ENCODE measurements at places on chromosomes 1 and 21.

- no peak for DNase-seq
These were observed 28.0 kb upstream of the PRKAA2 start for GRCh38 chr1:56617141-56617540.

- DNase-seq: no peak
These were observed 45.1 kb upstream of the RGS2 start for GRCh38 chr1:192763756-192764155.

- DNase-seq: no peak
These were observed 15.6 kb downstream of the SLFNL1 start for GRCh38 chr1:41005876-41006275.

DNA sequence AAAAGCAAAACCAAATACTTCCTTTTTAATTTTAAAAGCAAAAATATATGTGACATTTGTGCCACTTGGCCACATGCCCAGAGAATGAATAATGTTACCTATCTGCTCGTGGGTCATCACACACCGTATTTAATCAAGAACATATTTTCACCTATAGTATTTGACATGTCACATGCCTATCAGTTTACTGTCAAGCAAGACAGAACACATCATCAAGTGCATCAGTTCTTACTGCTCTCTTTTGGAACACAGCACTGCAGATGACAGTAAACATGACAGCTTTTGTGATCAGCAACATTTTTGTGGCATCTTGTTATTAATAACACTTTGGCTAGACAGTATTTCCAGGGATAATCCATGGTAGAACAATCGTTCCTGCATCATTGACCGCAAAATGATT is 134.4 kb downstream of the LRRC7 start:
- no peak for DNase-seq

DNA sequence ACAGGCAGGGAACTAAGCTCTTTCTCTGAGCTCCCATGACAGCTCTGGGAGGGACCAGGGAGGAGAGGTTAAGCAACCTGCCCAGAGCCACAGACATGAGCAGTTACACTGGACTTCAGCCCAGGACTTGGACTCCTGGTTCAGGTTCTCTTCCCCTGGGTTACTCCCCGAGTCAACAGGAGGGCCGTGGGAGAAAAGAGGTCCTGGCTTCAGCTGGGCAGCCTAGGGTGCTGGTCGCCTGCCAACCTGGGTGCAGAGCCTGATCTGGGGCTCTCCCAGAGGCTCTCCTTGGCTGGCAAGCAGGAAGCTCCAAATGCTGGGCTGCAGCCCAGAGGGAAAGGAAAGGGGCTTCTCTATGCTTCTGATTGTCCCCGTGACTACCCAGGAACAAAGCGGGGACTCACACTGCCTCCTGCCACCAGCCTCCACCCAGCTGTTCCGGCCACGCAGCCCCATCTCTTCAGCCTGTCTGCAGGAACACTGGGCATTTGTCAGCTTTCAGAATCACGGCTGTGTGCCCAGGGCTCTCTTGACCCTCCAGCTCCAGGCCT is 141.8 kb downstream of the HIVEP3 start:
- DNase-seq: peak; percentile 80

- no peak for DNase-seq
These were observed 160.1 kb downstream of the SLC45A1 start for GRCh38 chr1:8477983-8478362.

DNA sequence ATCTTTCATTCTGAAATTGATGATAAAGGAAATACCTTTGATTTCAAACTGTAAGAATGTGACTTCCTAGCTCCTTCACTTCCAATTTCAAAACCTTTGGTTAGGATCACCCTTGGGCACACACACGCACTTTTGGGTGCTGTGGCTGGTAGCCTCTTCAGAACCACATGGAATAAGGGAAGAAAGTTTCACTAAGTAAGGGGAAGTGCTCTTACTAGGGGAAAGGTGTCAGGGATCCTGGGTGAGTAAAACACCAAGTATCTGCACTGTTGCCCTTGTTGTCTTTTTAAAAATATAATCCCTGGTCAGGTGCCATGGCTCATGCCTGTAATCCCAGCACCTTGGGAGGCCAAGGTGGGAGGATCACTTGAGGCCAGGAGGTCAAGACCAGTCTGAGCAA is 132.4 kb downstream of the SDCCAG8 start:
- no peak for DNase-seq

GRCh38 chr1:10593750-10594149 is 119.0 kb downstream of the PEX14 start:
- no peak for DNase-seq

GRCh38 chr1:173900427-173900826 is 16.7 kb downstream of the SERPINC1 start:
- DNase-seq: no peak

- no peak for DNase-seq
These were observed 30.5 kb upstream of the ACOT11 start for GRCh38 chr1:54517496-54517895.

DNA sequence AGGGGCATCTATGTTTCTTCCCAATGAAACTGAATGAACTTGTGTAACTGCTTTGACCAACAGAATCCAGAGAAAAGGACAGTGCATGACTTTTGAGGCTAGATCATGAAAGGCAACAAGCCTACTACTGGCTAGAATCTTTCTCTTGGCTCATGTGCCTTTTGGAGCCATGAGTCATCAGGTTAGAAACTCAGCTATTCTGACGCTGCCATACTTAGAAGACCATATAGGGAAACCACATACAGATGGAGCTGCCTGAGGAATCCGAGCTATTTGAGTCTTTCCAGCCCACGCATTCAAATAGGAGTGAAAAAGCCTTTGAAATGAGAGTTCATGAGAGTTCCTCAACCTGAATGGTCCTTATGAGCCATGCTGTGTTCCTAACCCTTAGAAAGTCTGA is 738.5 kb upstream of the CHRM3 start:
- no peak for DNase-seq

DNA sequence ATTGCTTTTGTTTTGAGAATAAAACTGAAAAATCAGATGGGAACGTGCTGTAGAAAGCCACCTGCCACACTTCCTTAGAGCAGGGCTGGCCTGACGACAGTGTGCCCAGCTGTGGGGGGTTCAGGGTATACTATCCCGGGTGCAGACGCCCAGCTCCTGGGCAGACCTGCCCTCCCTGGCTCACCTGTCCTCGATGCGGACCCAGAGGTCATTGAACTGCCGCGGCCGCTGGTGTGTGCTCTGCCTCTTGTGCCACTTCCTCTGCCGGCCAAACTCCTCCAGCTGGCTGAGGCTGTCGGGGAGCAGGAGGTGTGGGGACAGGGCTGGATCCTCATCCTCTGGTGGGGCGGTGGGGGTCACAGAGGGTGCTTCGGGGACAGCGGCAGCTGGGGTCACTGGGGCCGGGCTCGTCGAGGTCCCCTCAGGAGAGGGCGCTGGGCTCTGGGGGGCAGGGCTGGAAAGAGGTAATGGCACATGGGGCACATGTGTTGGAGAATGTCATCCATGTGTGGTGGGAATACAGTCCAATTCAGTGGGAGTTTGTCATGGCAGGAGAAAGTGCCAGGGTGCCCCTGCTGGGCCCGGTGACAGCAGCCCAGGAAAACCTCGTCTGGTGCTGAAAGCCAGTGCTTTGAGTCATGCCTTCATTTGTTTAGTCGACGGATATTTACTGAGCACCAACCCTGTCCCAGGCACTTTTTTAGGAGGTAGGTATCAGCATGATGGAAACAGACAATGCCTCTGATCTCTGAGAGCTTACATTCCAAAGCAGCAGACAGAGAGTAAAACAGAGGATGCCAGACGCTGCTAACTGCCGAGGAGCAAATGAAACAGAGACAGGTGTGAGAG is 222.0 kb downstream of the TRABD2B start:
- DNase-seq: no peak

DNA sequence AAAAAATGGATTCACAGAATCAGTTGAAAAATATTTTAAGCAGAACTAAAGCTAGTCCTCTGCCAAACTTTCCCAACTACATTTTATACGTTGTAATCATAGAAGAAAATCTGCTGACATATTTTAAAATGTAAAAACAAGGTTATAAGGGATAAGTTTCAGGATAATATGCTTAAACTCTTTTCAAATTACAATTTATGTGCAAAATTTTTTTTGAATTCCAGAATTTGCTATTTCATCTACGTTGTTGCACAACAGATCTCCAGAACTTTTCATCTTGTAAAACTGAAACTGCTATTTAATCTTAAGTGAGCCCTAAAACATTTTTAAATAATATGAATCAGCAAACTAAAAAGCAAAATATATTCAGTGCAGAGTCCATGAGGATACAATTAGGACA is 5.9 kb downstream of the EDEM3 start:
- DNase-seq: no peak

DNA sequence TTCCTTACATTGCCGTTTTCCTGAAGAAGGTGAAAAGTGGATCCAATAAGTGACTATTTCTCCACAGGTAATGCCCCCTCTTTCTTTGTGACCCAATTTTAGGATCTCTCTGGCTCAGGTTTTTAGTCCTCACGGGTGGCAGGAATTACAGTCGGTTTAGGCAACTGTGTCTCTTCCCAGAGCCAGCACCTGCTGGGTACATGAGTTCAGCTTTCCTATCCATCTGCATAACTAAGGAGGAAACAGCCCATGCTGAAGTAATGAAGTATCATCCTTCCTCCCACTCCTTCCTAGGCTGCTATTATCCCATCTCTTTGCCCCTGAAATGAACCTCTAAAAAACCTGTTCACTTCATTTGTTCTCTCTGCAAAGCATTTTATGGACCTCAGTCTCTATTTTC is 544.6 kb downstream of the NEGR1 start:
- DNase-seq: no peak

GRCh38 chr21:40372506-40372905 is 474.5 kb downstream of the DSCAM start:
- DNase-seq: no peak

- DNase-seq: peak; percentile 6
These were observed 131.8 kb upstream of the NGF start for GRCh38 chr1:115469703-115470476.

DNA sequence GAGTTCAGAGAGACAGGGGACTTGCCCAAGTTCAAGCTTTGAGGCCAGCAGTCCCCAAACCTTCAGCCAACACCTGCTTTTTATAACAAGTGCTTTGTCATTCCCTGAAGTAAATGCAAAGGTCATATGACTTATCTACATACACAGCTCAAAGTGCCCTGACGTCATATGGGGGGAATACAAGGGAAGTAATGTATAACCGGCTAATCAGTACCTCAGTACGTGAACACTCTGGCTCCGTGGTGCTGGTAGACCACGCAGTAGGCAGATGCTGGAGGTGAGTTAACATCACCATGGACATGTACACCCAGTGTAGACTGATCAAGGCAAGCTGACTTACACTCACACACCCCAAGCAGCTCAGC is 60.0 kb downstream of the BACE2 start:
- no peak for DNase-seq

GRCh38 chr1:235100194-235100772 is 28.4 kb downstream of the TOMM20 start:
- DNase-seq: no peak

DNA sequence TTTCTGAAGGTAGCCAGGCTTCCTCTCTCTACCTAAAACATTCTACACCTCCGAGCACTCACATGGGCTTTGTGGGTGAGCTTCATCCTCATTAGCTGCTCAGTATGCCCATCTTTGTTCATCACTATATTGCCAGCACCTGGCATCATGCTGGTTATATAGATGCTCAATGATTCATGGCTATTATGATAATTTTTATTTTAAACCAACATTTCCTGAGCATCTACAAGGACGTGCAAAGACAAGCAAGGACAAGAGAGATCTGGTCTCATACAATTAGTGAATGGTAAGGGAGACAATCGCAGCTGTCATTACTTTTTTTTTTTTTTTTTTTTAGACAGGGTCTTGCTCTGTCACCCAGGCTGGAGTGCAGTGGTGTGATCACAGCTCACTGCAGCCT is 11.3 kb upstream of the QSOX1 start:
- DNase-seq: no peak

GRCh38 chr1:170891872-170892271 is 43.5 kb upstream of the MROH9 start:
- no peak for DNase-seq

GRCh38 chr1:174040387-174040786 is 18.2 kb upstream of the RC3H1 start:
- no peak for DNase-seq

DNA sequence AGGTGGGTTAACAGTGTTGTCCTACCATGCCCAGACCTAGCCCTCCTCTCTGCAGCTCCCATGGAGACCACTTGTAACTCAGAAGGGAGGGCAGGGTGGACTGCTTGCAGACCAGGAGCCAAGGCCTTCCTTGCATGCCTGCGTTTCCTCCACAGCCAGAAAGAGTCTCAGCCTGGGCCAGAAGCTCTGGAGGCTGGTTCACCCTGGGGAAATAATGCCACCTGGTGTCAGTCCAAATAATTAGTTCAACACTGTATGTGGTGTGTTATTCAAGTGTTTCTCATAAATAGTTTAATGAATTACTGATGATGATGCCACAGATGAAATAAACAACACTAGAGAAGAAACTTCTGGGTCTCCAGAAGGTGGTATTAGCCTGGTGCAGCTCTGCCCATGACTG is 16.9 kb upstream of the VANGL1 start:
- no peak for DNase-seq

GRCh38 chr1:13642306-13643004 is 57.5 kb upstream of the PRDM2 start:
- peak; percentile 36 for DNase-seq

- DNase-seq: no peak
These were observed 389.4 kb upstream of the POU3F1 start for GRCh38 chr1:38436006-38436405.

DNA sequence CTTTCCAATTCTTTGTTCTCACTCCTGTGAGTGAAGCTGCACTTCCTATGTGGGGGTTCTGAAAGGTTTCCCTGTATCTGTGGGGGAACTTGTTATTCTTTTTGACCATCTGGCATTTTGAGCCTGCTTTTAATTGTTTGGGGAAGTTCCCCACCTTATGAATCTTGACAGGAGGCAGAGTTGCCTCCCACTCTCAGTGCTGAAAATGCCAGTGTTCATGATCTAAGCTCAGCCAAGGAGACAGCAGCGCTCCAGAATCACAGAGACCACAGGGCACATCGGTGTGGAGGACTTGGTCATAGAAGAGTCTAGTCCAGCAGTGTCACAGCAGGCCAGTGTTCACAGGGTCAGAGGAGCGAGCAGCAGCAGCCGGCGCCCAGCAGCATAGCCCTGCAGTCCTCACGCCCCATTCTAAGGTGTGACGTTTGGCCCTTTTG is 63.8 kb upstream of the PRDX6 start:
- no peak for DNase-seq

DNA sequence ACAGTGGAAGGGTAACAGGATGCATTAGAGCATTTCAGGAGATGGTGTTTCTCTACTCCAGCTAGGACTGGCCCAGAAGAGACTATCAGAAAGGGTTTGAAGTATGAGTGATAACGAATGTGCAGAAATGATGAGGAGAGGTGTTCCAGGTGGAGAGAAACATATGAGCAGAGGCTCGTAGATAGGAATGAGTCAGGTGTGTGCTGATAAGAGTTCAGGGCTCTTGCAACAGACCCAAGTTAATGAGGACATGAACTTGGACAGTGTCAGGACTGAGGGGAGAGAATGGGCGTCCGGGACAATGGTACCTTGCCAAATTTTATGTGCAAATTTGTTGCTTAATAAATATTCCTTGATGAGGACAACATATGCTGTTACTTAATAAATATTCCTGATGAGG is 183.9 kb upstream of the NFIA start:
- DNase-seq: no peak

GRCh38 chr1:156750191-156750672 is 1.2 kb downstream of the HDGF start:
- no peak for DNase-seq

Data from nucleus accumbens (tissue), 56 donors.